Fibroblast of the conjunctiva (primary cell): ENCODE measurements at places on chromosomes 7 and 10.

GRCh38 chr10:116169782-116170445 lies 103.1 kb downstream of the GFRA1 start:
- no peak for DNase-seq

- no peak for DNase-seq
Measured at GRCh38 chr7:2645274-2645868, 13.6 kb downstream of the TTYH3 start.

- DNase-seq: no peak
Measured at GRCh38 chr10:87771871-87772500, 46.0 kb downstream of the ATAD1 start.

GRCh38 chr10:23927576-23928325 lies 281.2 kb upstream of the KIAA1217 start:
- DNase-seq: no peak

DNA sequence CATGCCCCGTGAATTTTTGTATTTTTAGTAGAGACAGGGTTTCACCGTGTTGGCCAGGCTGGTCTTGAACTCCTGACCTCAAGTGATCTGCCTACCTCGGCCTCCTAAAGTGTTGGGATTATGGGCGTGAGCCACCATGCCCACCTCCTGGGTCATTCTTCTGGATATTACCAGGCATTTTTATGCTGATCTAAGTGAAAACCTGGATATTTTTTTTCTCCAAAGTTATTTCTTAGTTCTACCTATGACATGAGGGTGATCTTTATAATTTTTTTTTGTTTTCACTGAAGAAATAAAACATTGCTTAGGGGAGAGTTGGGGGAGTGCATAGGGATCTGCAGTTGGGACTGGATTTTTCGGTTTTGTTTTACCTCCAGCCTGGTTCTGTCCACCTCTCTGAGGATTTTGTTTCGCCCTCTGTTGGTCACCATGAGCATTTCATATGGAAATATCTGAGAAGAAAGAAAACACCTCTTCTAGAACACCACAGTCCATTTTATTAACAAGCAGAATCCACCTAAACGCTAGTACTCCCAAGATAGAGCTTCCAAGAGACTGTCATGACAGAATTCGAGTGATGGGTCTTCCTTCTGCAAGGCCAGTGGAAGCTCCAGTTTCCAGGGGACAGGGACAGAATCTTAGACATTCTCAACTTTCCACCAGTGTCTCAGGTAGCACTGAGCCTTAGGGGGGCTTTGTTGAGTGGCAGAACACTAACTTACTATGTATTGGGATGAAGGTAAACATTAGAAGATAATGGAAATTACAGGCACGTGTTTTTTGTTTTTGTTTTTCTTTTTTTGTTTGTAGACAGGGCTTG lies 33.4 kb upstream of the AFAP1L2 start:
- no peak for DNase-seq

DNA sequence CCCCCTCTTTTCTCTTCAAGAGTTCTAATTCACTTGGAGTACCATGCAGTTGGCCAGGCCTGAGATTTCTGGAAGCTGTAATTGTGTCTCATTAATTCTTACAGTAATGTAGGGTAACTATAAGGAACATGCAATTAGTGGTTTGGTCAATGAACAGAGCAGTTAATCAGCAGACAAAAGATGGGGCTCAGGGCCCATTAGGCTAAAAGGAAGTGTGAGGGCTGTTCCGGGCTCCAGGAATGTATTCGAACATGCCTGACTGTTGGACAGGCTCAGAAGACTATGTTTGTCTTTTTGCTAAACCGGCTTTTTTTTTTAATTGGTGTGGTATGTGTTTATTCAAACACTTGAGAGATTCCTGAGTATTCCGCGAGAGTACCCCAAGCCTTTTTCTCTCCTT lies 42.5 kb upstream of the FZD8 start:
- DNase-seq: no peak

DNA sequence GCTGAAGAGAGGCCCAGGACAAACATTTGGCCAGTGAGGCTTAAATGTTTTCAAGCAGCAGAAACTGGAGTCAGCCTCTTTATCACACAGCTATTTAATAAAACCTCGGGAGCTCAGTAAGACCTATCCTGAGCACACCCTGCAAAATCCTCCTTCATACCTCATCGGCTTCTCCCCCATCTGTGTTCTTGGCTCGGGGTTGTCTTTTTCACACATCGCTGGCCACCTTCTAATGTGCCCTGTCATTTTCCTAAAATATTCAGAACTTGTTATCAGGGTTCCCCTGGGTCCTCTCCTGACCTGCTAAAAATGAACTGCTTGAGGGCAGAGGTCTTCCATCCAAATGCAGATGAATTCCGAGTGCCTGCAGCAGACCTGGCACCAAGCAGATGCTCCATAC lies 310.3 kb upstream of the AKR1E2 start:
- no peak for DNase-seq

DNA sequence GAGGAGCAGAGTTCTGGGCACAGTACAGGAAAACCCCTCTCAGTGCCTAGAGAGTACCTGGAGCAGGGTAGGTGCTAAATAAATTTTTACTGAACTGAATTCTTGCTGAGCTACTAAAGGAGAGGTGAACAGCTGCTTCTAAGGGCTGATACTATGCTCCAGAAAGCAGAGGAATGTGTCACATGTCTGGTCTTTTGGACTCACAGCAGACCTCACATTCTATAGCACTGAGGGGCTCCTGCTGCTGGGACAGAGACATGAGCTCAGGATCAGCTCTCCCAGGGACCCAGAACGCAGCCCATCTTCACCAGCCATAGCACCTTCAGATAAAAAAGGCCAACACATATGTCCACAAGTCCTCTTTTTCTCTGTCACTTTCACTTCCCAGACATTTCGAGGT lies 133.0 kb upstream of the KLF14 start:
- no peak for DNase-seq

DNA sequence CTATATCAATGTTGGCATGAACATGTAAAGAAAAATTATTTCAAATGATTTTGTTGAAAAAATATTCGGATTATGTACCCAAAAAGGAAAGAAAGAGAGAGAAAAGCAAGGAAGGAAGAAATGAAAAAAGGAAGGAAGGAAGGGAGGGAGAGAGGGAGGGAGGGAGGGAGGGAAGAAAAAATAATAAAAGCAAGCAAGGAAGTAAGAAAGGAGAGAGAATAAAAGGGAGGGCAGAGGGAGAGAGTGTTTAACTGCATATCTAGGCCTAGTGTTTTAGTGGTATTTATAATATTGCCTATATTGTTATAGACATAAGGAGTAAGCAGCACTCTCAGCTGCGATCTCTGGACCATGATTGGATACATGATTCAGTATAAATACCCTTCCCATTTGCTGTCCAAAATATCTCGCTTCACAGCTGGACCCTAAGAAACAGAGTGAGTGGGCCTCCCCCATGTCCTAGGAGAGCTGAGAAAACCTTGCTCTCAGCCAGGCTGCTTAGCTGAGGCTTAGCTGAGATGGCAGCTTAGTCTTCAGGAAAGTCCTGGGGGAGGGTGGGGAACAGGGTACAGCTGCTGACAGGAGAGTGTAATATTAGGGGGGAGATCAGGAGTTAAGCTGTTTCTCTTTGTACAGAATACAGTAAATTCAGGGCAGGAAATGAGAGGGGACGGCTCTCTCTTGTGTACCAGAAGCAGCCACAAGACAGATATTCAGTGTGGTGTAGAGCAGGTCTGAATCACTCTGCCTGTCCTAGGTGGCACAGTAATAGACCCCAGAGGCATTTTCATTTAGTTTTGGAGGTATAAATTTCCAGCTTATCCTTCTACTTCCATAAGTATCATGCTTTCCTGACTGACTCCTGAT lies 66.8 kb upstream of the TARP start:
- DNase-seq: no peak

DNA sequence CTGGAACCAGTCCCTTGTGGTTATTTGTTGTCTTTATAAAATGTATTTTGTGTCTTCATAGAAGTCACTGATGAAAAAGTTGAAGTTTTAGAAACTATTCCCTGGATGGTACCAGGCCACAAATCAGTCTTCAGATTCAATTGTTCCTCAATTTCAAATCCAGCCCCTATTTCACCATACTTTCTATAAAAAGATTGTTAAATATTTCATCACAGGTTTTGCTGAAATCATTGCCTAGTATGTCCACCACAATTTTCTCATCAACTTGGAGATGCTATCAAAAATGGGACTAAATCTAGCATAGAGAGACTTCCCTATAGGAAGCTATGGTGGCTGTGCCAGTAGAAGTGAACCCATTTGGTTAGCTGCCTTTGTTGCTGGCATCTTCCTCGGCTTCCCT lies 118.5 kb downstream of the RAB18 start:
- DNase-seq: no peak

DNA sequence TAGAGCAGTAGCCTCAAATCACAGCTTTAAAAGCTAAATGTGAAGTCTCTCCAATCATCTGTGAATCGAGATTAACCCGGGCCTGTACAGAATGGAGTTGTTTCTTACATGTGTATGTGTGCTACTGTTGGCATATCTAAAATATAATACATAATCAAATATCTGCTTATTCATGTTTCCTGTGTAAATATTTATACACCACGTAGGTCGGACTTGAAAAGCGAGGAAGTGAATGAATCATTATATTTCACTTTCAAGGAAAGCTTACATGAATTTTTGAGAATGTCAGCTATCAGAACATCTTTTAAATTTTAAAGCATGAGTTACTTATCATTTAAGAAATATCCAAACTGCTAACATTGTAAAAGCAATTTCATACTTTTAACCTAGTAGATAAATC lies 233.3 kb downstream of the SLC25A13 start:
- DNase-seq: no peak

GRCh38 chr7:25894902-25895791 lies 256.9 kb upstream of the NFE2L3 start:
- no peak for DNase-seq

DNA sequence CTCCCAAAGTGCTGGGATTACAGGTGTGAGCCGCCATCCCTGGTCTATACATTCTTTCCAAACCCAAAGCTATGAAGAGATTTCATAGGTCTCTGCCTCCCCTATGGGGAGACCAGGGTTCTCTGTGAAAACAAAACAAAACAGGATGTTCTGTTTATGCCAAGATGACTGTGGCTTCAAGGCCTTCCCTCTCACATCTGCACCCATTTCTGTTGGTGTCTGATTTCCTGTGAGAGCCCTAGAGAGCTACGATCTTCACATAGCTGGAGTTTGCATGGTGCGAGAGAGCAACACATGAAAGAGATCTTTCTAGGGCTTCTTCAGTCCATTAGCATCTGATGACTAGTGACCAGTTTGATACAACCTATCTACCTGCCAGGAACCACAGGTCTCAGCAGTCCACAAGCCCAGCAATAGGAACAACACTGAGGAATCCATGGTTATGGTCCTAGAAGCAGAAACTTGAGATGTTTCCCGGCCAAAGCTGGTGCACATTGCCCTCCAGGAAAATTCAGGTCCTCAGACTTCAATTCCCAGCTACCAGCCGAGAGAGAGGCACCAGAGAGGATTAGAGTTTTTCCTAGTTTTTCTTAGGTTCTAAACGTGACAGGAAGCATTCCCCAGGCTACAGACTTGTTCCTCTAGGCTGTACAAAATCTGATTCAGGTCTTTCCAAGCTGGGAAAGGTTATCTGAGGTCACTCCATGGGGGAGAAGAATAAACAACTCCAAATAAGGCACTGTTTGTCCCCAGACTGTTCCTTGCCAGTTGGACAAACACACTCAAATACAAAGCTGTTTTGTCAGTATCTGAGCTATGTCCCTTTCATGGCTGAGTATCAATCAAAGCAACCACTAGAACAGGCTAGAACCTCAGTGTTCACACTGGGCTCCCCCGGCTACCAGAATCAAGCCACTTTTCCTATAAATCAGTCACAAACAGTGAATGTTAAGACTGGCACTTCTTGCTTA lies 259.7 kb downstream of the CALN1 start:
- no peak for DNase-seq

DNA sequence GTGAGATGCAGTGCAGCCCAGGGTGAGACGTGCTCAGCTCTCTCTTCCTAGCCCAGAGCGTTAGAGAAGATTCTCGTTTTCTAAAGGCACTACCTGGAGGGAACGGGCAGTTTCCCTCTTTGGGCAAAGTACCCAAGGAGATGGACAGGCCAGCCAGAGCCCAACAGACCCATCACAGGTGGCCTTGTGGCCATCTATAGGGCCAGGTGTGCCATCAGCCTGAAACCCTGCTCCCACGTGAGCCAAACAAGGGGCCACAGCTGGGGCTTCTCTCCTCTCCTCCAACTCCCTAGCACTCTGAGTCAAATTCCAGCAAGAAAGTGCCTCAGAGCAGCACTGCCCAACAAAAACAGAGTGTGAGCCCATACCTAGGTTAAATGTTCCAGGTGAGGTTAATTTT lies 22.3 kb downstream of the CHST15 start:
- no peak for DNase-seq

GRCh38 chr7:39703144-39703543 lies 79.8 kb downstream of the RALA start:
- DNase-seq: no peak

DNA sequence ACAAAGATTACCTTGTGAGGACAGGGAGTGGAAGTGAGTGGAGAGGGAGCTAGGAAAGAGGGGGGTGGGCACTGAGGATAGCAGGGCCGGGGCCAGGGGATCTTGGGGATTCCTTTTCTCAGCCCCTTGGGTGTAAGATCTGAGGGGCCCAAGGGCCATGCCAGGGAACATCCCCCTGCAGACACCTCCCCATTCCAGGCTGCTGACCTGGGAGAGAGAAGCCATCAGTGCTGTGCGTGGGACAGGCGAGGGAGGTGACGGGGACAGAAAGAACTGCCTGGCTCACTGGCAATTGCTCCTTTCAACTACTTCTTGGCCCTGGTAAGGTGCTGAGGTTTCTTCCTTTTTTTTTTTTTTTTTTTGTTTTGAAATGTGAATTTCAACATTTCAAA lies 12.0 kb upstream of the BTBD16 start:
- DNase-seq: no peak

GRCh38 chr10:3687510-3688081 lies 97.4 kb downstream of the KLF6 start:
- DNase-seq: no peak

- no peak for DNase-seq
Measured at GRCh38 chr7:90387470-90388240, 15.6 kb upstream of the CLDN12 start.

DNA sequence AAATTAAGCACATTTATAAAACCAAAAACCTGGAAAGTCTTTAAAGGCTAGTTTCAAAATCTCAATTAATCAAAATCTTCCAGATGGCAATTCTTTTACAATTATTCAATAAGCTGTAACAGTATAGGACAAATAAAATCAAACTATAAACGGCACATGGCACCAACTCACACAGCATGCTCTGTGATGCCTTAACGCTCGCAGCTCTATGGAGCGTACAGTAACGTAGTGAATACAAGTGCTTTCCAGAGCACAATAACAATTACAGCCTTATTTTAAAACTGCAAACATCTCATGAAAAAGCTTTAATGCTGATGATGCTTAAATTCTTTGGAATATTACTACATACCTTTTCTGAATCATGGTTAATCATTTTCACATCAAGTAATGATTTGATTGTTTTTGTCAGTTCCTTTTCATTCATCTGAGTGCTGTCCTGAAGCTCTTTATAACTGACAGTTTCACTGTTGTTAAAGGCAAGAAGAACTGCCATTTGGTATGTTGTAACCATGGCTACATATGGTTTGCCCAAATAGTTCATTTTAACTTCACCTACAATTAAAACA lies 74.2 kb downstream of the CUL2 start:
- no peak for DNase-seq
